Activated CD8-positive, alpha-beta memory T cell treated with anti-CD3 and anti-CD28 coated beads, Interleukin-2, amount 10 ng/mL, durations not matched to agents 7 days and 5 days (primary cell): ENCODE measurements at places on chromosomes 2 and 18. TPM values are rescaled to one million over a fixed set of nuclear protein-coding genes. Genes with fewer than 3 reads are reported as not detected.

TMEM185B gene
- total RNA-seq: 21.4 TPM

DNA sequence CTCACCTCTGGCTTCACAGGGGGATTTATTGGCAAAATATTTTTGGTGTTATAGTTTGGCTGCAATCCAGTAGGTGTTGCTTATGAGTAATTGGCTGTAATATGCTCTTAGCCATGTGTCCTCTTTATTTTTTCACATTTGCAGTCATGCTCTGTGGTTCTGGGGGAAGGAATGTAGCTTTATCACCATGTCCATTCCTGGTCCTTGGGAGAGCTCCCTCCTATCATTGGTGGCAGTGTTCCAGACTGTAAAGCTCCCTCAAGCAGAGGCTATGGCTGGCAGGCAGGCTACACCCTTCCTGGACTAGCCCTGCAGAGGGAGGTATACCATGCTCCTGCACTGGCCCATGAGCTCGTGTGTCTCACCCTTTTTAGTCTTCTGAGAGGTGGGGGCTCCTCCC lies 120.0 kb upstream of the FSIP2 start:
- DNase-seq: no peak

GRCh38 chr2:17850151-17850550 lies 28.3 kb upstream of the KCNS3 start:
- DNase-seq: no peak

TXNDC2 gene
- not detected for total RNA-seq

- DNase-seq: no peak
Measured at GRCh38 chr18:10877987-10878386, 271.4 kb downstream of the PIEZO2 start.

DNA sequence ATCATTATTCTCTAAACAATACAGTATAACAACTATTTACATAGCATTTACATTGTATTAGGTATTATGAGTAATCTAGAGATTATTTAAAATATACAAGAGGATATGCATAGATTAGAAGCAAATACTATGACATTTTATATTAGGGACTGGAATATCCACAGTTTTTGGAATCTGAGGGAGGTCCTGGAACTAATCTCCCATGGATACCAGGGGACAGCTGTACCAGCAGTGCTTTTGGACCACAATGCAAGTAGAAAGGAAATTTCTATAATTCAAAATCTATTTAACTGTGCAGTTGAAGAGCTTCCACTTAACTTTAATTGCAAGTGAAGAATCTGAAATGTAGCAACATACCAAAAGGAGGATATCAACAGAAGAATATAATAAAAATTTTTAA lies 120.8 kb downstream of the LTBP1 start:
- DNase-seq: no peak
